NCI-H2081 treated with DMSO at 0.1 percent for 48 hours (cell line): ENCODE measurements at places on chromosomes 6 and 20.

GRCh38 chr6:31453259-31453658 lies 44.7 kb upstream of the MICB start:
- DNase-seq, result no peak

GRCh38 chr6:108952776-108953486 lies 104.7 kb downstream of the ARMC2 start:
- no peak for DNase-seq

GRCh38 chr6:16576451-16577368 lies 184.6 kb downstream of the ATXN1 start:
- DNase-seq, result no peak

DNA sequence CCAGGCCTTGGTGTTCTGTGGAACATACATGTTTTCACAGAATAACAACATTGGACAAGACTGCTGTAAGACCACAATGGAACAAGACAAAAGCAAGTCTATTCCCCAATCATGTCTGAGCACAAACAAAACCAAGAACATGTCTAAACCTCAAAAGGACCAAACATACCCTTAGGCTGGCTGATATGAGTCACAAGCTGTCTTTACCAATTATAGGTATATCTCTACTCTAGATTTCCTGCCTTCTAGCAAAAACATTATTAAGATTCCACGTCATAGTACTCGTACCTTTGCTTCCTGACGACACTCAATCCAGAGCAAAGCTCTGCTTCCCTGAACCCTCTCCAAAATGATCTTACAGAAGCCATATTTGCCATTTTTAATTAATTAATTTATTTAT lies 15.4 kb upstream of the L3MBTL1 start:
- no peak for DNase-seq

DNA sequence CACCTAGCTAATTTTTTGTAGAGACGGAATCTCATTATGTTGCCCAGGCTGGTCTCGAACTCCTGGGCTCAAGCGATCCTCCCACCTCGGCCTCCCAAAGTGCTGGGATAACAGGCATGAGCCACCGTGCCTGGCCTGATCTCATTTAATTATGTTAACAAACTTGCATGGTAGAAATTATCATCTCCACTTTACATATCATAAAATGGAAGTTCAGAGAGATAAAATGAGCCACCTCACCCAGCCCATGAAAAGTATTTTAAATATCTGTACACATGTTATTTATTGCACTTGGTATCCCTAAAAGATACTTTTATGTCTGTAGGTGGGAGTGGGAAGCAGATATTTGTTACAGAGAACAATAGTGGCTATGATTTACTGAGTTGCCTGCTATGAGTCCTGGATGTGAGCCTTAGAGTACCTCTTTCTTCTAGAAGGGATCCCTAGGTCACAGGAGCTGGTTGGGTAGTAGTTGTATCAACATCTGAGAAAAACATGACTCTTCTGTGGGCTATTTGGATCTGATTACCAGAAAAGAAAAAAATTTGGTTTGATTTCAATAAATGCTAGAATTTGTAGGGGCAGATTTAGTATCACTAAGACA lies 52.4 kb upstream of the EIF2S2 start:
- DNase-seq, result no peak

- DNase-seq, result no peak
These were observed 4.6 kb downstream of the EGFL8 start for GRCh38 chr6:32168807-32169591.

- no peak for DNase-seq
These were observed 84.8 kb upstream of the EYA2 start for GRCh38 chr20:46809706-46810360.

DNA sequence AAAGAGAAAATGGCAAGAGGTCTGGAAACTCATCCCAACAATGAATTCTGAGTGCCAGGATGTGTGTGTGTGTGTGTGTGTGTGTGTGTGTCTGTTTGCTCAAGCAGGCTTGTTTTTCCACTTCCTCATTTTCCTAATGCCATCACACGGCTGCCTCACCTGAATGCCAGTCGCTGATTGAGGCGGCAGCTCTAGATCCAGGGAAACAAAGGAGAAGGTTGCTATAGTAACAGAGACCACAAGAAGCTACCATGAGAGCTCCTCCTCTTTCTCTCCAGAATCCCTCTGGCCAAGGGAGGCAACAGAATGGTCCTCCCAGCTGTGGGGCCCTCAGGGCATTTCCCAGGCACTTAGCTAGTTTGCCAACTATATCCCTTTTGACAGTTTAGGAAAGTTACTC lies 241.1 kb upstream of the TSHZ2 start:
- no peak for DNase-seq

- DNase-seq, result no peak
These were observed 6.1 kb downstream of the EDN1 start for GRCh38 chr6:12296255-12296573.

GRCh38 chr20:17568972-17569521 lies 828 bp upstream of the DSTN start:
- DNase-seq, result no peak

DNA sequence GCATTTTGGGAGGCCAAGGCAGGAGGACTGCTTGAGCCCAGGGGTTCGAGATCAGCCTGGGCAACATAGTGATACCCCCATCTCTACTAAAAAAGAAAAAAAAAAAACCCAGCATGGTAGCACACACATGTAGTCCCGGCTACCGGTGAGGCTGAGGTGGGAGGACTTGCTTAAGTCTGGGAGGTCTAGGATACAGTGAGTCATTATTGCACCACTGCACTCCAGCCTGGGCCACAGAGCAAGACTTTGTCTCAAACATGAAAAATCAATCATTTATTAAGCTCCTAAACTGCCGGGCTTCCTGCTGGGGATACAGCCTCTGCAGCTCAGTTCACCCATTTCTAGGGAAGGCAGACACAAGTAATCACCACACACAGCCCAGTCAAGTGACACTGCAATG lies 7.3 kb upstream of the USP45 start:
- no peak for DNase-seq

- no peak for DNase-seq
These were observed 51.9 kb downstream of the BTBD9 start for GRCh38 chr6:38587766-38588362.

GRCh38 chr20:9927224-9927623 lies 88.3 kb upstream of the PAK5 start:
- DNase-seq, result no peak

GRCh38 chr20:8474027-8474668 lies 342.1 kb downstream of the PLCB1 start:
- no peak for DNase-seq
